NCI-H2227 treated with DMSO at 0.1 percent for 48 hours (cell line): ENCODE measurements at places on chromosomes 3 and 15.

DNA sequence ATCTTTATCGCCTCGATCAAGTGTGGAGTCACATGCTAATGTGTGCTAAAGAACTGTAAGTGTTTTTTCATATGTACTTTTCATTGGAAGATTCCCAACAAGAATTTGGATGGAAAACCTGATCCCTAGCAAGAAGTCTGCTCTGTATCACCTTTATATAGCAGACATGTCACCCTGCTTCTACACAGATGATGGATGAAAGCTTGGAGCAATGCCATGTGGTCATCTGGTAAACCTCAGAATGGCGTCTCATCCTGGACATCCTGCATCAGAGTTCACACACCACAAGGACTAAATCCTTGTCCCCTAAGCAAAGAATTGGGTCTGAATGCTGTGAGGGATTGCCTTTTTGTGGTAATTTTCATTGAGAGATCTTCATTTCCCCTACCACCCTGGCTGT is 42.1 kb upstream of the CTDSPL start:
- DNase-seq, result no peak

GRCh38 chr3:64732576-64732975 is 44.8 kb upstream of the ADAMTS9 start:
- DNase-seq, result no peak

DNA sequence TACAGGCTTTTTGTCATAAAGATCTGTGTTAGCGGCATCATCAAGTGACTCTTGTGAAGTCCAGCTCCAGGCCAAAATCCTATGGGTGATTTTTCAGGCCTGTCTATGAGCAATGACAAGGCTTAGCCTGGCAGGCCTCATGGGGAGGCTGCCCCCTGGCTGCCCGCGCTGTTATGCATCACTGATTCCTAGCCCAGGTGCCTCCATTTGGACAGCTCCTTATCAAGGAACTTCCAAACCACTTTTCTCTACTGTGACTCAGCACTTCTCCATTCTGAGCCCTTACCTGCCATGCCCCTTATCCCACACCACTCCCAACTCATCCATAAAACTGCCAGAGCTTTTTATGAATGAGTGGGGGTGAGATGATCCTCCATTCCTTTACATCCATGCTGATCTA is 91.5 kb upstream of the C3orf80 start:
- DNase-seq, result no peak

DNA sequence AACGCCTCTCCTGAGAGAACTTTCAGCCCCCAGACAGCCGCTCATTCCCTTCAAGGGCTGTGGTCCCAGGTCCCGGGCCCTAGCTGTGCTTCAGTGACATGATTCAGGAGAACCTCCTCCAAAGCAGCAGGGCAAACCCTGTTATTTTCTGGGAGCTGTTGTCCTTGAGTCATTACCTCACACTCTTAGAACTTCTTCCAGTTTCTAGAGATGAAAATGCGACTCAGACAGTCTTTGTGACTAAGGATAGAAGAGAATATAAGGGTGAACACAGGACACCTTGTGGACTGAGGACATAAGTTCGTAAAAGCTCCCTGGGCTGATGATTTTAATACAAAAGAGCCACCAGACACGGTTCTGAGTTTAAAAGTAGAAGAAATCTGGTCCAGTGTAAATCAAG is 203.8 kb downstream of the RORA start:
- DNase-seq, result no peak

DNA sequence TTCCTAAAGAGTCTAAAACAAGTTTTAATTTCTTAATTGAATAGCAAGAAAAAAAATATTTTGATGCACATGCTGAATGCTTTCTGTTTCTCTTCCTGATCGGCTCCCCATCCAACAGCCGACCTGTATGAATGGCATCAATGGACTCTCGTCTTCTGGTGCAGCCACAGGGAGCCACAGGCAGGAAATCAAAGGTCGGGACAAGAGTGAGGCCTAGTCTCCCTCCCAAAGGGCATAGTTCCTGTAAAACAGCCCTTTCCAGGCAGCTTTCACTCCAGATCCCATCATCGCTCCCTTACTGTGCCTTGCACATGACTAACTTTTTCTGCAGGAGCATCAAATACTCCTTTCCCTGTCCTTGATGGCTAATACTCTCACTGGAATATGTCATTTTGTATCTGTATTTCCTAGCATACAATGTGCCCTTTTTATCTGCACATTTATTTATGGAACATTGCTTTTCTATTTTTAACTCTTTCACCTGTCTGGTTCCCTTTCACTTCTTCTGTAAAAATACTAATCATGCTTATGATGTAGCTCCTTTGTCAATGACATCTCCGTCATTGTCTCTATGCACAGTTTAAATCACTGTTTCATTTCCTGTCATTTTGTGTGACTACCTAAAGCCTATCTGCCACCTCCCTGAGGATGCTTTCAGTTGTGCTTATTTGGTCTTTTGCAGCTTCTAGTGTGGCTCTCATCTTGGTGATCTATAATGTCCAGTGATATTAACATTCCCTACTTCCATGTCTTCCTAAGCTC is 326.2 kb downstream of the CTNNB1 start:
- DNase-seq, result no peak

DNA sequence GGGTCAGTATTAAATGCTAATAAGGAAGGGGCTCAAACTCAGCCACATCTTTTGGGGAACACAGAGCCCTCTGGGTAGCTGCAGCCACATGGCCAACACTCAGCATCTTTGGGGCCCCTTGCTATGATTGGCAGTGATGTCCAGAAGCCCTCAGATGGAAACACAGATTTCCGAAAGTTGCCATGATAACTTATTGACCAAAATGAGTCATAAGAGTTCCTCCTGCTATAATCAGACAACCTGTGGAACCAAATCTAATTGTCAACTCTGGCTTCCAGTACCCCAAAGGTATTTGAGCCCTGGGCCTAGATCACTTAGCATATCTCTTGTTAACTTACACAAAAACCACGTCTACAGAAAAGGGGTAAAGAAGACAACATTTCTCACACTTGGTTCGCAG is 392.2 kb downstream of the KCNH8 start:
- no peak for DNase-seq

DNA sequence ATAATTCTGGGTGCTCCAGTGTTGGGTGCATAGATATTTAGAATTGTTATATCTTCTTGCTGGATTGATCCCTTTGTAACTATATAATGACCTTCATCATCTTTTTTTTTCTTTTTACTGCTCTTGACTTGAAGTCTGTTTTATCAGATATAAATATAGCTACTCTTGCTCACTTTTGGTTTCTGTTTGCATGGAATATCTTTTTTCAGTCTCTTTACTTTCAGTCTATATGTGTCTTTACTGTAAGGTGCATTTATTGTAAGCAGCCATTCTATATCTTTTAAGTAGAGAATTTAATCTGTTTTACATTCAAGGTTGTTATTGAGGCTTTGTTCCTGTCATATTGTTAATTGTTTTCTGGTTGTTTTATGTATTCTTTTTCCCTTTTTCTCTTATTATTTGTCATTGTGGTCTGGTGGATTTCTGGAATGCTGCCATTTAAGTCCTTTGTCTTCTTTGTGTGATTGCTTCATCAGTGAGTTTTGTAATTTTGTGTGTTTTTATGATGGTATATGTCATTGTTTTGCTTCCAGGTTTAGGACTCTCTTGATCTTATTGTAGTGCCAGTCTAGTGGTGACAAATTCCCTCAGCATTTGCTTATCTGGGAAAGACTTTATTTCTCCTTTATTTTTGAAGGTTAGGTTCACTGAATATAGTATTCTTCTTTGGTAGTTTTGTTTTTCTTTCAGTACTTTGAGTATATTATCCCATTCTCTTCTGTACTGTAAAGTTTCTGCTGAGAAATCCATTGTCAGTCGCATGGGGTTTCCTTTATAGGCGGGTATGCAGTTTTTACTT is 8.3 kb upstream of the PRR23C start:
- no peak for DNase-seq

DNA sequence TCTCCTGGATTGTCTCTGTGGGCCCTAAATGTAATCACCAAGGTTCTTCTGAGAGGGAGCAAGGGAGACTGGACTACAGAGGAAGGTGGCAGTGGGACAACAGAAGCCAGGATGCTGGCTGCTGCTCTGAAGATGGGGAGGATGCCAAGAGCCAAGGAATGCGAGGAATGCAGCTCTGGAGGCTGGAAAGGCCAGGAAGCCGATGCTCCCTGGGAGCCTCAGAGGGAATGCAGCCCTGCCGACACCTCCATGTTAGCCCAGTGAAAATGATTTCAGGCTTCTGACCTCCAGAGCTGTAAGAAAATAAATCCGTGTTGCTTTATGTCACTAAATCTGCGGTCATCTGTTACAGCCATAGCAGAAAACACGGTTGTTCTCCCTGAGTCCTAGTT is 44.1 kb downstream of the UMPS start:
- no peak for DNase-seq

DNA sequence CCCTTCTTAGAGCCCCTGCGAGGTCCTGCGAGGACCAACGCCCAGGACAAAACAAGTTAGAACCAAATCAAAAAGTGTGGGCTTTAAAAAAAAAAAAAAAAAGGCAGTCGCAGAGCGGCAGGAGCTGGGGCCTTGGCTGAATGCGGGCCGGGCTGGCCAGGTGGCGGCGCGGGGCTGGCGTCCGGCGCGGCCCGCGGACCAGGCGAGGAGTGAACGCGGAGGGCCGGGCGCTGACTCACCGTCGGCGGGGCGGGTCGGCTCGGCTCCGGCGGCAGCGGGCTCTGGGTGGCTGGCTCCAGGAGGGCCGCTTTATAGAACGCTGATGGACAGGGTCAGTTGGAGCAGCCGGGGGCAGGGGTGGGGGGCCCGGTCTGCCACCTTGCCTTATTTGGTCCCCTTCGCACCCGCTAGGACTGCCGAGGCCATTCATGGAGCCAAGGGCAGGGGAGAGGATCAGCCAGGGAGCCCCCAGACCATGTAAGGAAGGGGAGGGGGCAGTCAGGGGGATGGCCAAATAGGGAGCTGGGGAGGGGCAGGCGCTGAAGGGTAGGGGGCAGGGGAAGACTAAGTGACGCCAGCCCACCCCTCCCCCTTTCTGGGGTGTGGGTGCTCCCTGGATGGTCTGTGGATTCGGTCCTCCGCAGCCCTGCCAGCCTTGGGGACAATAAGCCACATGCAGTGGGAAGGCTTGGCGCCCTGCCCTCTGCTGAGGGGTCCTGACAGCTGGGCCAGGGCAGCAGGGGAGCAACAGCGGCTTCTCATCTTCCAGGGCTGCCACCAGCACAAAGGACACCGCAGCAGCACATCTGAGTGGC is at the start of gene ACTC1:
ACTC1 (minus strand) TSS at position 283 of the 815 bp plus-strand sequence. CDS start 741 bp downstream, outside the sequence.
- DNase-seq, result no peak

DNA sequence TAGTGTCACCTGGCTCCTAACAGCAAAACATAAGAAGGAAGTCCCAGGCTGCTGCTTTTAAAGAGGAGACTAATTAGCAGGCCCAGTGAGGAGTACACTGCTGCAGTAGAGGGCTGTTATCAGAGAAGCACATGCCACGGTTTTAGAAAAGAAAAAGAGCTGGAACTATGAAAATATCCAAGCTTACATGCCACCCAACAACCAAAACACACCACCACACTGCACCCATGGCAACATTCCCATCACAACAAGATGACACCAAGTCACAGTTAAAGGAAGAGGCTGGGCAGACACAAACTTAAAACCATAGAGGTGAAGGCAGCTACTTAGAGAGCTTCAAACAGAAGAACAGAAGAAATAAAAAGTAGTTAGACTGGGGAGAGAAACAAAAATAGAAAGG is 37.0 kb downstream of the NPTN start:
- DNase-seq, result no peak

GRCh38 chr3:125132815-125133214 is 77.0 kb upstream of the HEG1 start:
- no peak for DNase-seq

DNA sequence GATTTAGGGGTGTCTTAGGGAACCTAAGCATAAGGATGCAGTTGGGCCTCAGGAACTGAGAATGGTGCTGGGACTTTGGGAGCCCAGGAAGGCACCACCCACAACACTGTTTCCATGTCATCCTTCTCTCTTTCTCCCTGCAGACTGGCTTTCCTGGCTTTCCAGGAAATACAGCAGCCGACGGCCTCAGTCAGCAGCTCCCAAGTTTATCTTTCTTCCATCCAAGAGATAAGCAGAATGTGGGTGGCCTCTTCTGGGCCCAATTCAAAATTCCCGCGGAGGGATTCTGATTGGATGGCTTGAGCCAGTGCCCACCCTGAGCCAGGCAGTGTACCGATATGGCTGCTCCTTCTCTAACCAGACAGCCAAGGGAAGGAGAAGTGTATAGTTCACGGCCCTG is 4.5 kb upstream of the CLN6 start:
- DNase-seq, result no peak

GRCh38 chr3:185279587-185280138 is 25.8 kb upstream of the EHHADH start:
- DNase-seq, result no peak
